ENCODE measurements at places on chromosomes 1 and 21. TPM values are rescaled to one million over a fixed set of nuclear protein-coding genes. Genes with fewer than 3 reads are reported as not detected.

- no peak for DNase-seq
Measured at GRCh38 chr1:222616525-222616924, 1.4 kb upstream of the MIA3 start.

Gene ADAM30
- not detected for total RNA-seq

Gene NBPF8
- total RNA-seq = 6.8 TPM

GRCh38 chr1:34167389-34167788 lies 2.4 kb upstream of the CSMD2 start:
- DNase-seq = no peak

Gene FMO5
- 0.48 TPM for total RNA-seq

Gene TMPRSS15
- 0.12 TPM for total RNA-seq

DNA sequence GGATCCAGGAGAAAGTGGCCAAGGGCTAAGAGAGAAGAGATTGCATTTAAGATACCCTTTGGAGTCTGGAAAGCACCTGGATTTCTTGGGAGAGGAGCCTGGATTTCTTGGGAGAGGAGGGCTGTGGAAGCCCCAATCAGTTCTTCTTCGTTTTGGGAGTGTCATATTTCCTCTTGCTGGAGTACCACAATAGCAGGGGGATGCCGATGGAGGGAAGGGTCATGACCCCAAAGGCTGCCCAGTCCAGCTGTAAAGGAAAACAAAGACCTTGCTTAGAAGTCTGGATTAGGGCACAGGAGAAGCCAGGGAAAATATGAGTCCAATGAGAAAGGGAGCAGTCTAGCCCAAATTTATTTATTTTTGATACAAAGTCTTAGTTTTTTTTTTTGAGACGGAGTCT lies 11.3 kb downstream of the SSR2 start:
- no peak for DNase-seq

- no peak for DNase-seq
Measured at GRCh38 chr21:41875086-41875485, 4.1 kb downstream of the PRDM15 start.

- DNase-seq = no peak
Measured at GRCh38 chr1:230265200-230266115, 160.7 kb downstream of the PGBD5 start.

DNA sequence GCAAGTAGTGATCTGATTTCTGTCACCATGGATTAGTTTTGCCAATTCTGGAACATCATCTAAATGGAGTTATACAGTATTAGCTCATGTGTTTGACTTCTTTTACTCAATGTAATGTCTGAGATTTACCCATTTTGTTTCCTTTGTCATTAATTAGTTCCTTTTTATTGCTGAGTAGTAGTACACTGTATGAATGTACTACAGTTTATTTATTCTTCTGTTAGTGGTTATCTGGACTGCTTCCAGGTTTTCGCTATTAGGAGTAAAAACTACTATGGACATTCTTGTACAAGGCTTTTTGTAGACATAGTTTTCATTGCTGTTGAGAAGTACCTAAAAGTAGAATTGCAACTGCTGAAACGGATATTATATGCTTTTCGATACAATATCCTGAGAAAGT lies 14.1 kb downstream of the SUCO start:
- DNase-seq = no peak
